CD4-positive, alpha-beta T cell treated with Interleukin-12 subunit alpha and Interleukin-12 subunit beta, for 1 hour (primary cell): ENCODE measurements at places on chromosomes 7 and 10.

GRCh38 chr10:116418389-116418788 lies 9.3 kb upstream of the PNLIPRP3 start:
- DNase-seq, result no peak

DNA sequence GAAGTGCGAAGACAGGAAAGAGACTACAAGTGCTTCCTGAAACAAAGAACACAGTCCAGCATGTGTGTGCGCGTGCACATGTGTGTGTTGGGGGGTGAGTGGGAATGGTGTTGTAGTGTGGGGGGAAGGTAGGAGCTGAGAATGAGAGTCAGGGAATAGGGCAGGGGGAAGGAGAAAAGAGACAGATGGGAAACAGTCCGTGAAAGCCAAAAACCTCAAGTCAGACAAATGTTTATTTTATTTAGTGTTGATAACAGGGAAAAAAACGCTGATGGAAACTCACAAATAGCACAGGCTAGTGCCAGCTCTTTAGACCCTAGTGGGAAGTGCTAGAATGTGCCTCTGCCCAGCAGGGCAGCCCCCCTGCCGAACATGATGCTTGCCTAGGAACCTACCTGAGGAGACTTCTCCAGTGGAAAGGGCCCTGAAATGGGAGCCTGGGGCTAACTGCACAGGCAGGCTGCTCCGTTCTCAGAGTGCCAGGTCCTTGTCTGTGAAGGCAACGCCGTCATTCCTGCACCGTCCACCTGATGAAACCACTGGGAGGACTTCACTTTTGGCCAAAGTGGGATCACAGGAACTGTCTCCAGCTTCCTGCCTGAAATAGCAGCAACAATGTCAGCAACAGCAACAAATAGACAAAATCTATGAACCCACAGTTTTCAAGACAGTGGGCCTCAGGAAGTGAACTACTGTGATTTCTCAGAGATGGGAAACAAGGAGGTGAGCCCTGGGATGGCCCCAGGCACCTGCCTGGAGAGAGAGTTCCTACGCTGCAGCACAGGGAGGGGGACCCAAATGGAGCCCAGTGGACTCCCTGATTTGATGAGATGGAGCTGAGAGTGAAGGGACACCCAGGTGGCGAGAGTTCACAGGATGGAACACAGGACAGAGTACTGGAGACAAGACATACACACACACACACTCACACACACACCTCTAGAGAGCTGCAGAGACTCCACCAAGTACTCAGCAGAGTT lies 379.7 kb downstream of the RPS24 start:
- no peak for DNase-seq

DNA sequence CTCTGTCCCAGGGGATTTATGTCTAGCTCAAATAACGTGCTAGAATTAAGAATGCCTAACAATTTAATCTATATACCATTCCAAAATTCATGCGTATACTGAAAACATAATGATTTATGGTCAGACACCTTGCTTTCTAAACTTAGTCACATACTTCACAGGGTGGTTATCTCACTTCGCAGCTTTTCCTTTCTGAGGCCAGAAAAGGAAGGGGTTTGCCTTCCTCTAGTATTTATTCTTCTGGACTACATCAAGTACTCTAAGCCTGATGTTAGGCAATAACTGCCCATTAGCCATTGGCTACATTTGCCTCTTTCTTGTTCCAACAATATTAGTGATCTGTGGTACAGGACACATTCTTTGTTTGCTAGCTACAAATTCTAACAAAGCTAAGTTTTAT lies 72.6 kb upstream of the FHIP2A start:
- no peak for DNase-seq

DNA sequence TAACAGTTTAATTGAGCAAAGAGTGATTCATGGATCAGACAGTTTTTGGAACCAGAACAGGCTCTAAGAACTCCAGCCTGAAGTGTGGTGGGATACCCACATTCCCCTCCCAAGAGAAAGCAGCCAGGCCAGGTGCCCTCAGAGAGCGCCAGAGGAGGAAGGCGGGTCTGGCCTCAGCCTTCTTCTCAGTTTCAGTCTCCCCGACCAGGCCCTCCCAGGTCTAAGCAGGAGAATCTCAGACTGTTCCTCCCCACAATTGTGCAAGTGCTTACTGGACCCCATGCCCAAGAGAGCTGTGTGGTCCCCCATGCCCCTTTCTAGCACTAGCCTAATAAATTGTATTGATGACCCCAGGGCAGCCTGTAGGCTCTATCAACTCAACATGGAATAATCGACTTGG lies 25.6 kb downstream of the PPIF start:
- no peak for DNase-seq
